ENCODE measurements at places on chromosomes 7 and 10. TPM values are rescaled to one million over a fixed set of nuclear protein-coding genes. Genes with fewer than 3 reads are reported as not detected.

DNA sequence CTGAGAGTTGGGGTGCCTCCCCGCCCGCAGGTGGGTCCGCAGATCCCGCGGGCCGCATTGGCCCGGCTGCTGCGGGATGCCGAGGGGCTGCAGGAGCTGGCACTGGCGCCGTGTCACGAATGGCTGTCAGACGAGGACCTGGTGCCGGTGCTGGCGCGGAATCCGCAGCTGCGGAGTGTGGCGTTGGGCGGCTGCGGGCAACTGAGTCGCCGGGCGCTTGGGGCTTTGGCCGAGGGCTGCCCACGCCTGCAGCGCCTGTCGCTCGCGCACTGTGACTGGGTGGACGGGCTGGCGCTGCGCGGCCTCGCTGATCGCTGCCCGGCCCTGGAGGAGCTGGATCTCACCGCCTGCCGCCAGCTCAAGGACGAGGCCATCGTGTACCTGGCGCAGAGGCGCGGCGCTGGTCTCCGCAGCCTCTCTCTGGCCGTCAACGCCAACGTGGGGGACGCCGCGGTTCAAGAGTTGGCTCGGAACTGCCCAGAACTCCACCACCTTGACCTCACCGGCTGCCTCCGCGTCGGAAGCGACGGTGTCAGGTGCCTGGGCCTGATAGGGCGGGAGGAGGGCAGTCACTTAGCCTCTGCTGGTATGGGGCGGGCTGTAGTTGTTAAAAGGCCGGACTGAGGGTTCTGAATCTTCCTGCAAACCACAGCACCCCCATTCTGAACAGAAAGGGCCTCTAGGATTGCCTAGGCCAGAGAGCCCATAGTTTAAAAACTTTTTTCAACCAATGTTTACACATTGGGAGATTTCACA, 1.3 kb downstream of the FBXL15 start:
- DNase-seq, result no peak

DNA sequence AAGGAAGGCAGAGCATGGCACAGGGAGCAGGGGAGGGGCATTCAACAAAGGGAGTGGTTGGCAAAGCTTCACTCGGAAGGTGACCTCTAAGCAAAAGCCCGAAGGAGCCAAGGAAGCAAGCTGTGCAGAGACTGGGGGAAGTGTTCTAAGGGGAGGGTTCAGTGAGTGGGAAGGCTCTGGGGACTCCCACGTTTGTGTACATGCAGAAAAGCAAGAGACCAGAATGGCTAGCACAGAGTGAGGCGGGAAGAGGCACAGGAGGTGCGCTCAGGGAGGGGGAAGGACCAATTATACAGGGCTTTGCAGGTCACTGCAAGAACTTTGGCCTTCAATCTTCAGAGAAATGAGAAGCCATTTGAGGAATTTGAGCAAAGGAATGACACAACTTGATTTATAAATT, 7.4 kb downstream of the ARHGAP21 start:
- DNase-seq, result no peak

DNA sequence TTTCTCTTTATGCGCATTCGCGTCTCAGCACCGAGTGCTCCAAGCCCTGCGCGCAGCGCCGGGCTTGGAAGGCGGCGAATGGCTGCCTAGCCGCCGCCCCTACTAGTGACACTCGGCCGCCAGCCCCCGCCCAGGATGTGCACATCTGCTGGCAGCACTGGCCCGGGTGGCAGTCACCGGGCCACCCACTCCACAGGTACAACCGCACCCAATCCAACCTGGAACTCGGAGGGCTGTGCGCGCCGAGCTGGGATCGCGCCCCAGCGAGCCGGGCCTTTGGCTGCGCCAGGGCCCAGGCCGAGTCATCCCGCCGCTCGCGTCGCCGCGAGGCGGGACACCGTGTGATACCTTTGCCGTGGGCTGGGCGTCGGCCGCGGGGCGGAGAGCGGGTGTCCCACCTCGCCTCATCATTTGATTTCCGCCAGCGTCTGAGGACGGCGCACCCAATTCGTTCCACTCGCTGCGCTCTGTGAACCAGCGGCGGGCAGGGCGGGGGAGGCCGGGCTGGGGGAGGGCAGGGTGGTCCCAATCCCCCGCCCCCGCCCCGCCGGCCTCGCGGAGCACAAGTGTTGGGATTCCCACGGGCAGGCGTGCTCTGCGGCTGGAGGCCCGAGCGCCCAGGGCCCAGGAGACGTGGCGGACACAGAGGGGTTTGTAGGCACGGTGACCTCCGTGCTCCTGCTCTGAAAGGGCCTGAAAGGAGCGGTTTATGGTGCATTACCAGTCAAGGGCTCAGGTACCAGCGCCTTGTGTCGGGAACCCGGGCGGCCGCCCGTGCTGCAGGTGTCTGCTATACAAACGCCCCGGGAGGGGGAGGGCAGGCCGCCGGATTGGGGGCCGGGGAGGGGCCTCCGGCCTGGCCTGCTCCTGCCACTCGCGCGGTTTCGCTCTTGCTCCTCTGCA, 17.8 kb upstream of the PTF1A start:
- DNase-seq, result no peak

DNA sequence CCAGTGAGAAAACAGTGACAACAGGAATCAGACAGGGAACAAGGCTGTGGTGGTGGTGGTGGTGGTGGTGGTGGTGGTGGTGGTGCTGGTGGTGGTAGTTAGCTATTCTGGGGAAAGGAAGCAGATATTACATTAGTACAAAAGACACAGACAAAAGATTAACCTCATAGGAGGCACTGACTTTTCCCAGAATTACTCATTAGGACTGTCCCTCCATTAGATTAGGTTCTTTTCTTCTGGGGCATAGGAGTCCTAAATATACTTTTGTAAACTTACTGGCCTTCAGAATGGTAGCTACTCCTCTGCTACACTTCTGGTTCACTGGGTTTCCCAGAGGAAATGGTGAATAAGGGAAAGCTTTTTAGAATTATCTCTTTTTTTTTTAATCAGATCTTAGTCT, 156.6 kb upstream of the SEMA3D start:
- no peak for DNase-seq

The ELFN1 gene
- total RNA-seq, result 4.8 TPM

DNA sequence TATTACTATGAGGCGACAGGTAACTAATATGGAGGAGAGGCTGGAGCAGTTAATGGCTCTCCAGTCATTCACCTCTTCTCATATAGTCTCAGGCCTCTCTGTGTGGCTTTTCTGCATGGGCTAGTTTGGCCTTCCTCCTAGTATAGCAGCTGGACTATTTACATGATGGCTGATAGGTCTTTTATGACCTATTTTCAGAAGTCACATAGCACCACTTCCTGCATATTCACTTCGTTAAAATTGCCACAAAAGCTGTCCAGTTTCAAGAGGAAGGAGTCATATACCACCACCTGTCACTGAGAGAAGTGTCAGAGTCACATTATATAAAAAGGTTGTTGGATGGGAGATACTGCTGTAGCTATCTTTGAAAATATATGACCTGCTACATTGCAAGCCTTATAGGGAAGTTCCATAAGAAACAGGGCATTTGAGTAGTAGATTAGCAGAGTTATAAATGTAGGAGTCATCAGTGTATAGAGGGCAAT, 8.0 kb upstream of the DMTF1 start:
- DNase-seq, result no peak

The ARHGAP21 gene
- total RNA-seq, result 93.8 TPM

The AOC1 gene
- not detected for total RNA-seq

GRCh38 chr7:14954035-14954434, 51.5 kb upstream of the DGKB start:
- no peak for DNase-seq

The VAX1 gene
- not detected for total RNA-seq

DNA sequence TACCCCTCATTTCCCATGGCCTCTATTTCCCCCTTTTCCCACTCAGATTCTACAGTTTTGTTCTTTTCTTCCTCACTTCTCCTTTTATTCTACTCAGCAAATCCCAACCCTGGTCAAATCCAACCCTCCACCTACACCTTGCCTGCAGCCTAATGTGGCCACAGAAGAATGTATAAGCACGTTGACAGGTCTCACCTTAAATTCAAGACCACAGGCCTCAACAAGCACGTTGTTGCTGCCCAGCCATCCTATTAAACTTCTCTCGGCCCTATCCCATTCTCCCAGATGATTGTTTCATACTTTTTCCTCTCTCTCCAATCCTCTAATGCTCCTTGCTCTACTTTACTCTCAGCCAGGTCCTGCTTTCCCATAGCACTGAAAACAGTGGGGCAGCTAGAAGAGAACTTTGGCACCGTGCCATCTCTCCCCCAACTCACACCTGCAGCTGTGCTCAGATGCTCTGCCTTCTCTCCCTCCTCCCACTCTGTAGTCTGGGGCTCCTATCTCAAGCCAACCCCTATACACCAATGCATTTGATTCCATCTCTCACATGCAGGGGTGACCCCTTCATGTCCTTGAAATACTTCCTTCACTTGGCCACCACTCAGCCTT, 6.8 kb upstream of the EIF3A start:
- DNase-seq, result no peak

DNA sequence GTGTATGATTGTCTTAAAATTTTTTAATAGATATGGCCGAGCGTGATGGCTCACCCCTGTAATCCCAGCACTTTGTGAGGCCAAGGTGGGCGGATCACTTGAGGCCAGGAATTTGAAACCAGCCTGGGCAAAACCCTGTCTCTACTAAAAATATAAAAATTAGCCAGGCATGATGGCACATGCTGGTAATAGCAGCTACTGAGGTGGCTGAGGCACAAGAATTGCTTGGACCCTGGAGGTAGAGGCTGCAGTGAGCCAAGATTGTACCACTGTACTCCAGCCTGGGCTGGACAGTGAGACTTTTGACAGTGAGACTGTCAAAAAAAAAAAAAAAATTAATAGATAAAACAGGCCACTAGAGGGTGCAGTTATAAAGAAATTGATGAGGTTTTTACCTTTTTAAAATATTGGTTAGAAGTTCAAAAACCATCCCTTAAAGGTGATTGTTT, 20.5 kb downstream of the NOM1 start:
- DNase-seq, result no peak

DNA sequence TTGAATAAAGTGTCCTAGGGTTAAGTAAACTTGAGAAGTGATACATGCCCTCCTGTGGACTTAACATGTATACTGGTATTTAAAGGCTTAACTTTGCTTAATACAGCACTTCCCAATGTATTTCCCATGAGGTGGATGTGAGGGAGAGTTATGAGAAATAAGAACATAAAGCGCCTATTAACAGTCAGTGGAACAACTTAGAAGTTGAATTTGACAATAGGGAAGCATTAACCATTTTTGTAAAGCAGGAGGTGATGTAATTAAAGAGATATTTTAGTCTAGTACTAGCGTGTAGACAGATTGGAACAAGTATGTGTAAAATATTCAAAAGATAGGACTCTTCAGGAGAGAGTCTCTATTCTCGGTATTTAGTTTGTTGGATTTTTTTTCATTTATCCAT, 322.4 kb downstream of the GPR158 start:
- DNase-seq, result no peak

GRCh38 chr10:113053091-113053490, 103.0 kb downstream of the TCF7L2 start:
- DNase-seq, result peak; percentile 94

The CALCR gene
- not detected for total RNA-seq

The SLK gene
- total RNA-seq, result 47.0 TPM

The FFAR4 gene
- total RNA-seq, result 0.12 TPM

Measured in aorta (tissue), 5 donors.